BE2C (cell line): ENCODE measurements at places on chromosomes 3 and 15.

DNA sequence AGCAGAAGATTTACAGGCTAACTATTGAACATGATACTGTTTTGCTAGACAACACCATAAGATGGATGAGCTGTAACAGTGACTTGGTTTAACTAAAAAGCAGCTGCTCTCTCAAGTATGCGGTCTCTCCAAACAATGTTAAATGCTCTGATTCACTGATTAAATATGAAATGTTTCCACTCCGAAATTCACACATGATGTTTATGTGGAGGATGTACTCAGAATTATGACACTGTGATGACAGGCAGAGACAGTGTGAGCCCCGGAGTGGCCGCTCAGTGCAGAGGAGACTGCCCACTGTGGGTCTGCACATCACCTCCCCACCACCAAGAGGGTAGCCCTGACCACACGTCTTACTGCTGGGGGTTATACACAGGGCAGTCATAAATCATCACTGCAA, 83.9 kb upstream of the MEX3B start:
- DNase-seq: peak; percentile 26

DNA sequence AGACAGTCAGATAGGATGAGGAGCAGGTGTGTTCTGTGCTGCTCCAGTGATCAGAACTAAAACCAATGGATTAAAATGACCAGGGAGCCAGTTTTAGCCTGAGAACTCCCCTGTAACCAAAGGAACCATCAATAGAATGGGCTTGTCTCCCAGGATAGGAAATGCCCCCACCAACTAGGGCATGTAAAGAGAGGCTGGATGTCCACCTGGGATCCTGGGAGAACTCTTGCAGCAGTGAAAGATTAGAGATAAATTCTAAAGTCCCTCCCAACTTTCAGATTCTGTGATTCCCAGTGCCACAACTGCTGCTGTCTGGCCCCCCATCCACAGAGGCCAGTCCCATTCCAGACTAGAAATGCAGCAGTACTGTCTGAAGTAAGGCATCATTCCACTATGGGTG, 33.8 kb downstream of the HDC start:
- no peak for DNase-seq

- no peak for DNase-seq
Observed at GRCh38 chr15:83090465-83090864, 17.0 kb upstream of the TM6SF1 start.

DNA sequence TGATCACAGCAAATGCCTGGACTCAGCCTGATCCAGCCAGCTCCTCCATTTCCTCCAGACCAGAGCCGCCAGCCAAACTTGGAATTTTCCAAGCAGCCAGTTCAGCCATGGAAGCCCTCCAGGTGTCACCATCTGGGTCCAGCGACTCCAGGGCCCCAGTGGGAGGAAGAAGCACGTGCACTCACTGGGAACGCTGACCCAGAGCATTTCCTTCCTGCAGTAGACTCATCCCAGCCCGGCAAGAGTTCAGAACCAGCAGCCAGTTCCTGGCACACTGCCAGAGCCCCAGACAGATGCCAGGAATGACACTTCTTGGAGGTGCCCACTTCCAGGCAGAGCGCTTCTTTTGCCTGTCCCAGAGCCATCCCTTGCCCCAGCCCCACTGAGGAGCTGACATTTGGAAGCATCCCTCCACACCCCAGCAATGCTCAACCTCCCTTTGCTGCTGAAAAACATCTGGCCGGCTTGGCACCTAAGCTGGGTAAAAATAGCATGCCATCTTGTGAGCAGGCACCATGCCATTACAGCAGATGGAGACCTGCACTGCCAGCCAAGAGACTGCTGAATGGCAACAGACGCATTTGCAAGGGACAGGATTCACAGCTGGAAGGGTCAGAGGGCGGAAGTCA, 460.3 kb upstream of the PROK2 start:
- peak; percentile 66 for DNase-seq

GRCh38 chr3:17927036-17927435, 184.6 kb upstream of the TBC1D5 start:
- no peak for DNase-seq

DNA sequence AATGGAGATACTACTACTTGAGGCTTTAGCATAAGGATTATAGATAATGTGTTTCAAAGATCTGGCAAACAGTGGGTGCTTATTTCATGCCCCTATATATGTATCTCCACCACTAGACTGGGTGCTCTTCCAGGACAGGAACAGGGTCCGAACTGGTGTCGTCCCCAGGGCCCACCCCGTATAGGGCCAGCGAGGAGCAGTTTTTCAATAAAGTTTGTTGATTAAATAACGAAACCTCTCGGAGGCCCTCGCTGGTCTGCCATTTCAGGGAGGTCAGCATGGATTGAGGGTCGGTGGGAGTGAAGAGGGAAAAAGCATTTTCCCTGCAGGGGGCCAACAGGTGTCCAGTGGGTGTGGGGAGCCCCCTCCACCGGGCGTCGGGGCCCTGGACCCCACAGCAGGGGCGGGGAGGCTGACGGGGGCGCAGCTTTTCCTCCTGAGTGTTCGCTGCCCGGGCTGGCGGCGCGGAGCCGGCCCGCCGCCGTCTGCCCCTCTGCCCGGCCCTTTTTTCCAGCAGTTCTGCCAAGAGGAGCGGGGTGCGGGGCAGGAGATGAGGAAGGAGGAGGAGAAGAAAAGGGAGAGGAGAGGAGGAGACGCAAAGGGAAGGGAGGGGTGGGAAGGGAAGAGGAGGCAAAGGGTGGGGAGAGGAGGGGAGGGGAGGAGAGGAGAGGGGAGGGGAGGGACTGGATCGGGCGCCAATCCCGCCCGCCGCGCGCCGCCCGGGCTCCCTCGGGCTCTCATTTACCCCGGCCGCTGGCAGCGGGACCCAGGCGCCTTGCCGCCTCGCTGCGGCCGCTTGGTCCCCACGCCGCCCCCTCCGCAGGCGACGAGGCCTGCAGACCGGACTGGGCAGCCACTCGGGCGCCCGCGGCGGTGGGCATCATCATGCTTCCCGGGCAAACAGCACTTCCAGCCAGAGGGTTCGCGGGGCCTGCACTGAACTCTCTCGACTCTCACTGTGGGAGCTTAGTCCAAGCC, 66.3 kb downstream of the ISG20 start:
- peak; percentile 27 for DNase-seq

- no peak for DNase-seq
Observed at GRCh38 chr3:113615976-113616375, 80.5 kb downstream of the USF3 start.

DNA sequence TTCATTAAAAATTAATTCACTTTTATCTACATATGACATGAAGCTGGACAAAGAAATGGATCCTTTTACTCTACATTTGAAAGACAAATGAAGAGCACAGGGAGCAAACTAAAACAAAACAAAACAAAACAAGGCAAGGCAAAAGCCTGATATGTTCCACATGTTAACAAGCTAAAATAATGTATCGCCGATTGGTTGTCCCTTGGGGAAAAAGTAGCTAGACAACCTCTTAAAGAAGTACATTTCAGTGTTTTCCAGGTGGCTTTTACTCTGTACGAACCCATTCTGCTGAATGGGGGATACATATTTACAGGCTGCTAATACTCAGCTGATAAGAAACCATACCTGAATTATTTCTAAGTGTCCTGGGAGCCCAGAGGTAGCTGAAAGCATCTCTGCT, 493.0 kb upstream of the TBL1XR1 start:
- DNase-seq: no peak

GRCh38 chr3:115085197-115085865, 61.8 kb downstream of the ZBTB20 start:
- no peak for DNase-seq

DNA sequence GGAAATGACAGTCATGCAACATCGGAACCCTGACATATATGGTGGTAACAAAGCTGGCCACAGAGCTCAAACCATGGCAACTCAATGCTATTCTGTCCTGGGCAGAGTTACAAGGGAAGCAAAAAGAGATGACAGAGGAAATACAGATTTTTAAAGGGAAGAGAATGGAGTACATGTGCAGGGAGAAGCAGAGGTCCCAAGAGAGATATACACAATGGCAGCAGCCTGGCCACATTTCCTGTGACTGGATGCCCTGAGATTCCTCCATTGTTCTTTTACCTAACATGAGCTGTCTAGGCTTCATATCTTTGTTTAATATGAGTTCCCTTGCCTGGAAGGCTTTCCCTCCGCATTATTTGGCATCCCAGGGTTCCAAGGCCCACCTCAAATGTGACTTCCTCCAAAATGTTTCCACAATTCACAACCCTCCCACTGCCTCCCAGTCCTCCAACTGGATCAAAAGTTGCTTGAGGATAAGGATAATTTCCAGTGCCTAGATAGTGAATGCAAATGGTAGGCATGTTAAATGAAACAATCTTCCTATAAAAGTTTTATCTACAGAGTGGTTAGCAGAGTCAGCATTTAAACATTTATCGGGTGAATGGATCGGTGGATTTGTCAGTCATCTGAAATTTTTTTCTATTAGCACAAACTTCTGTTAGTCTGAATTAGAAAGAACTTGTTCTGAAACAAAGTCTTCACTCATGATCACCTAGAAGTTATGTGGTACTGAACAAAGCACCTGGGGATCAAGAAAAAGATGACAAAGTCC, 86.2 kb downstream of the DHX30 start:
- no peak for DNase-seq

- DNase-seq: no peak
Observed at GRCh38 chr3:152276681-152277080, 8.0 kb downstream of the MBNL1 start.
